ENCODE measurements at places on chromosomes 5 and 9.

DNA sequence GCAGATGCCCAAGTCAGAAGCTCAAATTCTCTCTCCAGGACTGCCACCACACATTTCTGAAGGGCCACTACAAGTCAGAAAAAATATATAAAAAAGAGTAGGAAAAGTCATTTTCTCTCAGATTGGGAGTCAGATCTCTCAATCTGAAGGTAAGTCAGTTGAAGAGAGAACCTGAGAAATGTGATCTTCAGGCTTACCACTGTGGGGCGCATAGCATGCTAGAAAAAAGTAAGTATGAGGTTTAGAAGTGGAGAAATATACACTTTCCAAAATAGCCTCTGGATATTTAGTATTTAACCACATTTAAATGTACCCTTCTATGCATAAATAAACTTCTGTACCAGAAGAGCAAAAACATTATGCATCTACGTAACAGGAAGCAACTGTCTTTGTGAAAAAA is 800.7 kb upstream of the CTNND2 start:
- DNase-seq = peak; percentile 0

GRCh38 chr5:172943283-172943841 is 15.9 kb upstream of the RPL26L1 start:
- no peak for DNase-seq

- no peak for DNase-seq
Observed at GRCh38 chr5:28743025-28743715, 1704.8 kb upstream of the CDH9 start.

DNA sequence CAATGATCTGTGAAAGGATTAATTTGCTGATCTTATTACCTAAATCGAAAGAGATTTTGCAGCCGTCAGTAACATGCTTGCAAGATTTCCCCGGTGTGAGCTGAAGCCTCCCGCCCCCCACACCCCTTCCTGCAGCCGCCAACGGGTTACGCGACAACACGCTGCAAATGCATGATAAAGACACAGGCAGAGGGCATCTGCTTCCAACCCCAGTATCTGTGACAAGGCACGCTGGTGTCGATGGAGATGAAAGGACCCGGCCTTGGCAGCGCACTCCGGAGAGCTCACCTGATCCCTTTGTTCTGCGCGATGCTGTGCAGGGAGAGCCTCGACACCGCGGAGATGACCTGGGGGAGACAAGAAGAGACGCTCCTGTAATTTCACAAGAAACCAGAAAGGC is 122.9 kb upstream of the SARDH start:
- no peak for DNase-seq

- DNase-seq = no peak
Observed at GRCh38 chr5:169442403-169442874, 141.1 kb upstream of the SPDL1 start.

DNA sequence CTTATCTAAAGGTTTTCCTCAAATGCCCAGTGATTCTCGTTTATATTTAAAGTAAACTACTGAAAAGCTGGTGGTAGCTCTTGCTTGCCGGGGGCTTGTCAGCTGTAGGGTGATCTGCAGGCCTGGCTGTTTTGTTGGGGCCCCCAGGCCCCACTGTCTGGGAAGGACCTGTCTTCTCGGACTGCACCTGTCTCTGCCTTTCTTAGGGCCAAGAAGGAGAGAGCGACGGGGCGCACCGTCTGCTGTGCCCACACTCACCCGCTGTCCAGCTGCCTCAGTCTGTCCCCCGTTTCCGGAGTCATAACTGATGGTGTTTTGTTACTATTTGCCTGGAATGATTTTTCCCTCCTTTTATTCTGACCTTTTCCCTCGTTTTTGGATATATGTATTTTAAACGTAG is 94.1 kb upstream of the CACNA1B start:
- no peak for DNase-seq

DNA sequence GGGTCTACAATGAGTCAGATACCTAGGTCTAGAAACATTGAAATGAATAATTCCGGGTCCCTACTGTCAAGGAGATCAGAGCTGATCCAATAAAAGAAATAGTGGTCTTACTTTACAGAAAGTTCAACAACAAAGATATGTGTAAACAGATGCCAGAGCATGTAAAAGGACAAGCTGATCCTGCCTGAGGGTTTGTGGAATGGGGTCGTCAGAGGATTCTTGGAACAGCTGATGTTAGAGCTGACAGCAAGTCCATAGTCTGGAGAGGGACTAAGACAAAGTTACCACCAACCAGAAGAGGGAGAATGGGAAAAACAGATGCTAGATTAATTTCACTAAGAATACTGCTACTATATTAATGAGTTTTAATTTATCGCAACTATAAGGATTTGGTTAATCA is 71.5 kb downstream of the FREM1 start:
- DNase-seq = no peak

DNA sequence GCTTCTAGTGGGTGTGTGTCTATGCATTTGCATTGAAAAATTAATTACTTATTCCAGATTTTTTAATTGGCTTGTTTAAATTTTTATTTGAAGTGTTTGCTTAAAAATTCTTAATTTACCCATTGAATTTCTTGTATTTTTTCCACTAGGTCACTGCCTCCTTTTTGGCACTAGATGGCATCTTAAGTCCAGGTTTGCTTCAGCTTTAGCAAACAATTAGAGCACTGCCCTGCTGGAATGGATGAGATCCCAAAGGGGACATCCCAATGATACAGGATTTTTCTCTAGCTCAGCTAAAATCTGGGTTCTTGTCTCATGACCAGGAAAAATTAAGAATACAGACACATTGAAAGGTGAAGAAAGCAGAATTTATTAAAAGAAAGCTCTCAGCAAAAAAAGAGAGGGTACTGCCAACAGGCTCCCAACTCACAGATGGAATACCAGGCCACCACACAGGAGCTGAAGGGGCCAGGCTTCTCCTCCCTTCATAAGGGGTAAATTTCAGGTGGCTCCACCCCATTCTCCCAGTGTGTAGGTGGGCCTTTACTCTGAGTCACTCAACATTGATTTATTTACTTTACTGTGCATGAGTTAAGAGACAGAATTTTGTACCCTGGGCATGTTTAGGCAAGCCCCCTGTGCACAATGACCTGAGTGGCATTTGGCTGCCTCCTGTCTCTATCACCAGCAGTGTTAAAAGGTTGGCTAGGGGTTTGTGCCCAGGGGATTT is 532.4 kb downstream of the ANXA1 start:
- DNase-seq = no peak

GRCh38 chr5:56286015-56286884 is 53.1 kb upstream of the ANKRD55 start:
- no peak for DNase-seq

- DNase-seq = peak; percentile 74
Observed at GRCh38 chr9:33446946-33447798, at the start of gene AQP3. TSS of gene AQP3 (minus strand) at chr9:33447593. CDS start at chr9:33447530, 63 bp downstream.

- DNase-seq = no peak
Observed at GRCh38 chr5:170451747-170452365, 52.0 kb upstream of the KCNIP1 start.

DNA sequence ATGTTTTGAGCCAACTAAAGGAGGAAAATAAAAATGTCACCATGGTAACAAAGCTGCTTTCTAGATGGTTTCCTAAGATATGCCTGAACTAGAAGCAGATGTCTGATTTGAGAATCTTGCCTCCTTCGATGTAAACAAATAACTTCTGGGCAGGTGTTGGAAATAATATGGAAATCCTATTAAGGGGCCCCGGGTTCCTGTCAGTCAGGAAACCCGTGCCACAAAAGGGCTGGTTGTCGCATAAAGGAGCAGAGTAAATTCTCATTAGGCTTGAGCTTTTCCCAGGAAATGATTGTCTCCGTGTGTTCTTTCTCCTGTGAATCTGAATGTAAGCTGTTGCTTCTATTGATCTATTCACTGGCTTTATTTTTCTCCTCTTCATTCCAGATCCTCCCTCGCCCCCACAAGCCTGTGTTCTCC is 90.8 kb downstream of the TLE4 start:
- no peak for DNase-seq

GRCh38 chr5:82439750-82440445 is 161.7 kb upstream of the RPS23 start:
- DNase-seq = no peak

DNA sequence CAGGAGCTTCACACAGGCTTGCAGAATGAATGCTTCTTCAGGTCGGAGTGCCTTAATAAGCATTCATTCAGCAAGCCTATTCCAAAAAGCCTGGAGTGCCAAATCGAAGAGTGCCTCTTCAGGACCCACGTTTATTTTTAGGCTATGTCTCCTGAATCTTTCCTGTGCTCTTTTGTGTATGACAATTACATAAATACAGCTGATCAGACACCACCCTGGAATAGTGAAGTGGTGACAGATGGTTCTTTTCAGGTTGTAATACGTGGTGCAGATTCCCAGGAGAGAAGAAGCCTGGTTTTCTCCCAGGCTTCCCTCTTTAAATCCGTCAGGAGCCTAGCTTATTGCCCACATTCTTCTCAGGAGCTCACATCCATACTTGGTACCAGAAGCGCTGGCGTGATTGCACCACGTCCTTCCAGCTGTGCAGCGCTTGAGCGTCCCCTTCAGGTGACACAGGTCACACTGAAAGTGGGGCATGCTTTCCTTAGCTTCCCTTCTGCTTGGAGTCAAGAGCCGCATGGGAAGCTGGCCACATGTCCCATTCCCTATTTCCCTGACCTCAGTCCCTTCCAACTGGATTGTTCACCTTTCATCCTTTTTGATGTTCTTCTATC is 123.1 kb downstream of the ADCY2 start:
- DNase-seq = no peak

DNA sequence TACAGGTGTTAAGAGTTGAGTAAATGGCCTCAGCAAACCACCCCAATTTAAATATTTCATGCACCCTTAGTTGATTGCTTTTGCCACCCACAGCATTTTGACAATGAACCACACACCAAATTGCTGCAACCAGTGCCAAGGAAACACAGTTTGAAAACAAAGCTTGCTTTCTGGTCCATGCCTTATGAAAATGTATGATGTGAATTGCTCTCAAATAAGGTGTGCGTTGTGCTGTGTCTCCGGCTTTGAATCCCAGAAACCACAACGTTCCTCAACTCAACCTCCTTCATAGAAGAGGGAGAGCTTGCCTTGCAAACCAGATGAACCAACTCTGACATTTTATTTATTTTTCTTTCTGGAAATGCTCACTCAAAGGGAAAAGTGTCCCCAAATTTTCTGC is 762.7 kb downstream of the TLE1 start:
- DNase-seq = no peak

GRCh38 chr5:142253938-142254337 is 70.9 kb downstream of the SPRY4 start:
- DNase-seq = no peak

DNA sequence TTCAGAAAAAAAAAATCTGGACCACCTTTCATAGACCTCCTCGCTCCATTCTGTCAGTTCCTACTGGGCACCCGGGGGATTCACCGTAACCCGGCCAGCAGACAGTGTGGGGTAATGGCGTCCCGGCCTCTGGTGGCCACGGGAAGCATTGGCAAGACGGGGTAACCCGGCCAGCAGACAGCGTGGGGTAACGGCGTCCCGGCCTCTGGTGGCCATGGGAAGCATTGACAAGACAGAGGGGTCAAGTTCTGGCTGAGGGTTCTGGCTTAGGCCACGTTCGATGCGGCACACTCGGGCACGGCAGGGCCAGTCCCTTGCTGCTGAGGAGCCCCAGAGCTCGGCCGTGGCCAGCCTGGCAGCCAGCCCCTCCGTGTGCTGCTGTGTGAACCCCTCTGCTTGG is 116.2 kb upstream of the RAPGEF1 start:
- DNase-seq = no peak

- DNase-seq = no peak
Observed at GRCh38 chr5:56460681-56461191, 227.6 kb upstream of the ANKRD55 start.

GRCh38 chr9:108953983-108954574 is 19.9 kb downstream of the ABITRAM start:
- peak; percentile 14 for DNase-seq

GRCh38 chr5:81972492-81972783 is 615 bp downstream of the ATG10 start:
- no peak for DNase-seq

DNA sequence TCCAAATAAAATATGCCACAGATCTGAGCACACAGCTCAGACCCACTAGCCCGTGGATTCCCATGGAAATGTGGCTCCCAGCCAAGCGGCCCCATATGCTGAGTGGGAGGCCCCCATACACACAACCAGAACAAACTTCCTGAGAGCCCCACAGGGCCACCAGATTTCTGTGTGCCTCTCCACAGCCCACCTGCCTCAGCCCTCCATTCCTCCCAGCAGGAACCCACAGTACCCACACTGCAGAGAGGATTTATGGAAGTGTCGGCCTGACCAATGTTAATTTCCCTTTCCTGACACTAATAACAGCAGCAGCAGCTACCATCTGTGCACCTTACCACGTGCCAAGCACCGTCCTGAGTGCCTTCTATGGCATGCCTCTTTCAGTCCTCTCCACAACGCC is 99.3 kb upstream of the SPOCK1 start:
- no peak for DNase-seq

DNA sequence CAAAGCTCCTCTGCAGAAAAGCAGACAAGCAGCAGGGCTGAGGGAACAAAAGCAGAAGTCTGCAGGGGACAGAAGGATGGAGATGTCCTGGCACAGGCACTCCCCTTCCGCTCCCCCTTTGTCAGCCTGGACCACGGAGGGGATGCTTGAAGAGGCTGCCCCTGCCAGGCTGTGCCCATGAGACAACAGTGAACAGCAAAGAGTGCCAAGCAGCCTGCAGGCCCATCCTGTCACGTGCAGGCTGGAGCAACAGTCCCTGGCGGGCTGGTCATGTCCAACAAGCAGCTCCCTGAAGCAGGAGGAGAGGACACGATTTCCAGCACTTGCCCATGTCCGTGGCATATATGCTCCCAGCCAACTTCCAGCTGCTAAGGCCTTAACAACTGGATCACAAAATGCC is 132.3 kb downstream of the IRX2 start:
- DNase-seq = no peak

DNA sequence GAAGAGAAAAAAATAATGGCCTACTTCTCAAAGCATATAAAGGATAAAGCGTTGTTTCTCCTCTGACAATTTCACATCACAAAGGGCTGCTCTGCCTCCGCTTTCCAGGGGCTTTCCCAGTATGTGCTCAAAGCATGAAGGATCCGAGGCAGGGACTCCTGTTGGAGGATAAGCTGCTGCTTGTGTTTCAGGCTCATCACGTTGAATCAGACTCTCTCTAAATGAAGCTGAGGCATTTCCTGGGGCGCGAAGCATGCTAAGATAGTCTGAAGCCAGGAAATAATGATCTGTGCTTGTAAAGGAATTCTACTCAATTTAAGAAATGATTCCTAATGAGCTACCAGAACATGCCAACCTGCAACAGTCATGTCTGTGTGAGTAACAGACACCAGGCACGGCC is 97.5 kb downstream of the MARCHF11 start:
- no peak for DNase-seq

GRCh38 chr5:141373673-141374317 is at the start of gene PCDHGA6:
TSS of gene PCDHGA6 (plus strand) at chr5:141373891. CDS start at chr5:141374084, 193 bp downstream.
- no peak for DNase-seq

All from NCI-H146 (cell line).